ENCODE measurements at places on chromosomes 2 and 18. TPM values are rescaled to one million over a fixed set of nuclear protein-coding genes. Genes with fewer than 3 reads are reported as not detected.

MROH2A gene
- total RNA-seq, result 2.4 TPM

XIRP2 gene
- total RNA-seq, result not detected

CHRNG gene
- not detected for total RNA-seq

TMEM163 gene
- not detected for total RNA-seq

CERKL gene
- 0.20 TPM for total RNA-seq

UGT1A6 gene
- total RNA-seq, result 18.3 TPM

C18orf54 gene
- total RNA-seq, result 1.0 TPM

GPBAR1 gene
- 0.05 TPM for total RNA-seq

B3GNT7 gene
- 3.6 TPM for total RNA-seq

FIGN gene
- total RNA-seq, result not detected

CYP27C1 gene
- not detected for total RNA-seq

ERBB4 gene
- total RNA-seq, result not detected

ZBTB7C gene
- 15.1 TPM for total RNA-seq

CRYGD gene
- not detected for total RNA-seq

VWC2L gene
- total RNA-seq, result not detected

SOCS6 gene
- total RNA-seq, result 21.1 TPM

AQP12B gene
- total RNA-seq, result not detected

ASTL gene
- 0.18 TPM for total RNA-seq

COL4A3 gene
- not detected for total RNA-seq

SCG2 gene
- not detected for total RNA-seq

HOXD12 gene
- not detected for total RNA-seq

KCNIP3 gene
- total RNA-seq, result 1.1 TPM

TNFAIP6 gene
- total RNA-seq, result not detected

EHD3 gene
- not detected for total RNA-seq

CIB4 gene
- total RNA-seq, result not detected

PPP3R1 gene
- total RNA-seq, result 8.9 TPM

CD8B2 gene
- total RNA-seq, result not detected

HRH4 gene
- not detected for total RNA-seq

LONRF2 gene
- 0.29 TPM for total RNA-seq

FOXI3 gene
- total RNA-seq, result not detected

MDH1B gene
- not detected for total RNA-seq

MYO5B gene
- total RNA-seq, result 29.3 TPM

ZFAND2B gene
- 116 TPM for total RNA-seq

MZT2A gene
- 324 TPM for total RNA-seq

C2orf80 gene
- not detected for total RNA-seq

AKAIN1 gene
- total RNA-seq, result not detected

SPHKAP gene
- not detected for total RNA-seq

TEX44 gene
- not detected for total RNA-seq

HOXD13 gene
- total RNA-seq, result 1.4 TPM

CYTIP gene
- total RNA-seq, result 0.08 TPM

ACADL gene
- not detected for total RNA-seq

LYPD1 gene
- not detected for total RNA-seq

AGFG1 gene
- 40.9 TPM for total RNA-seq

TMEM37 gene
- 2.1 TPM for total RNA-seq

CYS1 gene
- total RNA-seq, result not detected

CD8B gene
- not detected for total RNA-seq

RAD51AP2 gene
- total RNA-seq, result not detected

FBXO48 gene
- 0.05 TPM for total RNA-seq

CHPF gene
- total RNA-seq, result 70.1 TPM
